ENCODE measurements at places on chromosomes 13 and 19.

DNA sequence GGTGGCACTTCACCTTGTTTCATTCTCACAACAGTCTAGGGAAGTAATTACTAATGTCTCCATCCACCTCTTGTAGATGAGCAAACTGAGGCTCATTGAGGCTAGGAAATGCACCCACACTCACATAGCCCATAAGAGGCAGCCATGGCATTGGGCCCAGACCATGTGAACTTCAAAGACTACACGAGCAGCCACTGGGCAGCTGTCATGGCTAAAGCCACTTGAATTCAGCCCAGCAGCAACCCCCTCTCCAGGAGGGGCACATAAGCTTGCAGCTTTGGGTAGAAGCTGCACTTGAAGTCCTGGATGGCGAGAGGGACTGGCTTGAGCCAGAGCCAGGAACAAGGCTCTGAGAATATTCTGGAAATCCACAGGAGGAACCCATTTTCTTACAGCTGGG, 13.4 kb downstream of the ALOX5AP start:
- DNase-seq = no peak

DNA sequence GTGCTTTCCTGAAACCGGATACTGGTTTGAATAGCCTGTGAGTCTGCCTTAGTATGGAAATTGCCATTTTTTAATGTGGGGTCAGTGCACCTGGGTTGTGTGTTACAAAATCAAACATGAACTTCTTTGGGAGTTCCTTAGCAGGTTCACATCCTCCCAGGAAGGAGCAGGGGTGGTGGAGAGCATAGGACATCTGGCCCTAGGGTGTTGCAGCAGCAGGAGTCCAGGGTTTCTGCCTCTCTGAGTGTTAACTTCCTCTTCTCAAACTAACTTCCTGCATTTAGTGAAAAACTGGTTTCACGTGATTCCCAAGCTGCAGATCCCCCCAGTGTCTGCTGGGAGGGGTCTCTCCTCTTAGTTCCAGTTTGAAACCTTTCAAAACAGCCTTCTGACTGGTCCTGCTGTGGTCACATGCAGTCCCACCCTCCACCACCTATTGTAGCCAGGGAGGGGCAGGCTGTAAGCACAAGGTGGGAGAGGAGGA, 7.2 kb downstream of the RNASEH2B start:
- DNase-seq = no peak

- no peak for DNase-seq
These were observed 549.1 kb upstream of the MIR17HG start for GRCh38 chr13:90798381-90798780.

GRCh38 chr19:49932731-49933131, 3.4 kb upstream of the NUP62 start:
- no peak for DNase-seq

GRCh38 chr19:30522341-30522740, 150.2 kb downstream of the ZNF536 start:
- no peak for DNase-seq
